ENCODE measurements at places on chromosomes 16 and 17.

GRCh38 chr17:76014925-76015261, 12.2 kb downstream of the EVPL start:
- no peak for DNase-seq

- no peak for DNase-seq
Observed at GRCh38 chr17:33218698-33219601, 74.1 kb downstream of the ASIC2 start.

DNA sequence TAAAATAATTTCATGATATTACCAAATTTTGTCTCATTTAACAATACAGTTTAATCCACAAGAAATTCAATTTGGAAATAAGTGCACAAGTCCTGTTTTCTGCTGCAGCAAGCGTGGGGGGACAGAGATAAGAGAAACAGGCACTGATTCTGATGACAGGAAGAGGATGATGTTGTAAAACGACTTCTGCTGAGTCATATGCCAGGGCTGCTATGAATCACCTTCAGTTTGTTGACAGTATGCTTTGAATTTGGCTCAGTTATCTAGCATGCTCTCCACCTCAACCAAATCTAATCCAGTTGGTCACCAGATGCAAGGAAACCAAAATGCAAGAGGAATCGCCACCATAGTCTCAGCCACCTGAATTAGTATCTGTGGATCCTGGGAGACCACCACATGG, 244.1 kb upstream of the MON1B start:
- DNase-seq = peak; percentile 20

DNA sequence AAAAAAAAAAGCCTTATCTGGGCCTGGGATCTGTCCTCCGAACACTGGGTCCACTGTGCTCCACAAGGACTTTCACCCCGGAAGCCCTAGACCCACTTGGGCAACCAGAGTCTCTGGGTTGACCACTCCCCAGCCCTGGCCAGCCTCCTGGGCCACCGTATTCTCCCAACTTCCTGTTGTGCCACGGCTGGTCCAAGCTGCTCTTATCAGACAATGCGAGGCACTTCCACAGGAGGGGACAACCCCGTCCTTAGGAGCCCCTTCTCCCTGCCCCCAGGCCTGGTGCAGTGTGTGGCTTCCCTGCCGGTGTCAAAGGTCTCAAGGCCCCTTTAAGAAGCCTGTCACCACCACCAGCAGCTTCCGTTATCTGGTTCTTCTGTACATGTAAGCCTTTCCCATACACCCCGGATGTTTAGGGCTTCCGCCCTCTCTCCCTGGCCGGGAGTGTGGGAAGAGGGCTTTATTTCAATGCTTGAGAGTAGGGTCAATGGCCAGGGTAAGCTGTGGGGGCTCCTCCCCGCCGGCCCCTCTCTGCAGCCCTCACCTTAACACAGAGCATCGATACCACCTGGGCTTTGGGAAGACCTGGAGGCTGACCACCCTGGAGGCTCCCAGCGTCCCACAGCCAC, 313.0 kb downstream of the SEC14L1 start:
- DNase-seq = peak; percentile 98

DNA sequence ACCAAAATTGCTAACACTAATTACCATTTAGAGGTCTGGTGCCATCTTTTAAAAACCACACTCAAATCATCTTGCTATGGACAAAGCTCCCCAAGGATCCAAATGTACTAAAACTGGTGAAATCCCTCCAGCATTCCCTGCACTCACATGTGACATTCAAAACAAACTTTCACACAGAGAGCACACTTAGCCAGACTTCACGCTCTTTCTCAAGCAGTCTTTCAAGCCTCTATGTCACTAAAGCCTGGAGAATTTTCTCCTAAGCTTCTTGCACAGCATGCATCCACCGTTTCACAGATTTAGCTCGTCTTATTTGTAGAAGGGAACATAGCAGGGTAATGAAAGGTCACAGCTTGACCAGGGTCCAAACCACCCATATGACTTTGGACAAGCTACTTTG, 19.3 kb downstream of the CMTM3 start:
- DNase-seq = no peak

- peak; percentile 64 for DNase-seq
Observed at GRCh38 chr16:76532188-76532973, 255.2 kb downstream of the CNTNAP4 start.

- peak; percentile 67 for DNase-seq
Observed at GRCh38 chr16:47617732-47618131, 156.6 kb downstream of the PHKB start.

DNA sequence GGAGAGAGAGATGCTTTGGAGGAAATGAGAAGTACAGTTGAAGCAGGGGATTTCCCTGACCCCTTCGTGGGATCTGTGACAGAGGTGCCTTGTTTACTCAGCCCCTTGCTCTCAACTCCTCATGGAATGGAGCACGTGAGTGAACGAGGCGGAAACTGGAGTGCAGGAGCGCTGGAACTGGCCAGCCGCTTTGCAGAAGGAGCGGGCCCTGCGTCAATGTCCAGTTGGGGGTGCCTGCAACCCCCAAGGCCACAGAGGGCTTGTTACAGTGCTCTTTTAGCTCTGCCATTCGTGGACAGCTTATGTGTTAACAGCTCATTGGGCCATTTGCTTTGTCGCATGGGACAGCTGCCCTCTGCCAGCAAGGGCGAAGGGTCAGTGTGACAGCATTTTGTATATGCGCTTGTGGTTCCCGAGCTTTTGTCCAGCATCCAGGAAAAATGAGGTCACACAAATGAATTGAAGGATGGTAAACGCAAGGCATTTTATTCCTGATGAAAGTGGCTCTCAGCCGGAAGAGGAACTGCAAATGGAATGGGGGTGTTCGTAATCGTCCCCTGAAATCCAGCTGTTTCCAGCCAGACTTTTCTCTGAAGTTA, 1395.1 kb downstream of the CDH8 start:
- DNase-seq = no peak

GRCh38 chr16:268141-269053, 7.3 kb downstream of the RGS11 start:
- DNase-seq = no peak

- peak; percentile 38 for DNase-seq
Observed at GRCh38 chr16:14278749-14279148, 207.6 kb downstream of the MRTFB start.

GRCh38 chr16:79767421-79768275, 167.1 kb upstream of the MAF start:
- peak; percentile 40 for DNase-seq

DNA sequence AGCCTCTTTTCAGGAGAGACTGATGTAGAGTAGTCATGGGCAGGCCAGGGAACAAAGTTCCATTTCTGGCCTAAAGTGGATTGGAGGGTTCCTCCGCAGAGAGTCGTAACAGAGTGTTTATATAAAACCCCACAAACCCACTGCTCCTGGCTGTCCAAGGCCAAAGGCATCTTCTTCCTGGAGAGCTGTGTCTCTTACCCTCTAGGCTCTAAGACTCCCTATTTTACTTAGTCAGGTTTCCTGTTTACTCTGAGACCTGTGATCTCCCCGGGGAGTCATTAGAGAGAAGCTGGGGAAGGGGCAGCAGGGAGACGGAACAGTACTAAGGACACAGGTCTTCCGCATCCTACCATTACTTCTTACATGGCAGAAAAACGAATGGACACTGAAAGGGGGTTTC, 69.5 kb downstream of the HIC1 start:
- DNase-seq = no peak

Measured in HepG2 (cell line).